ENCODE measurements at places on chromosomes 3 and 15.

DNA sequence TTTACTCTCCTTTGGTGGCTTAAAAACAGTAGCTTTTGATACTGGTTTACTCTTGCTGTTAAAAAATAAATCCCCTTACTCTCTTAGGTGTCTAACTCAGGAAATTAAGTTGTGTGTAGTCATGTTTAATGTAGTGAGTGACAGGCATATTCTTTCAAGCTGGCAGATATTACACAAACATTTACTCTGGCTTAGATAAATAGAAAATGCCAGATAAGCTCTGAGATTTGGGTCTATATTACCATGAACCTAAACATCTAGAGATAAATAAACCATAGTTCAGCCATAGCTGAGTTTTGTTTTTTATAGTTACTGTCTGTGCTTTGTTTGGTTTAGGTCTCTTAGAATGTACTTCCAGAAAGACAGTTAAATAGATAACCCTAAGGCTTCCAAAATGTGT is 2.4 kb downstream of the SEMA6D start:
- DNase-seq, result no peak

DNA sequence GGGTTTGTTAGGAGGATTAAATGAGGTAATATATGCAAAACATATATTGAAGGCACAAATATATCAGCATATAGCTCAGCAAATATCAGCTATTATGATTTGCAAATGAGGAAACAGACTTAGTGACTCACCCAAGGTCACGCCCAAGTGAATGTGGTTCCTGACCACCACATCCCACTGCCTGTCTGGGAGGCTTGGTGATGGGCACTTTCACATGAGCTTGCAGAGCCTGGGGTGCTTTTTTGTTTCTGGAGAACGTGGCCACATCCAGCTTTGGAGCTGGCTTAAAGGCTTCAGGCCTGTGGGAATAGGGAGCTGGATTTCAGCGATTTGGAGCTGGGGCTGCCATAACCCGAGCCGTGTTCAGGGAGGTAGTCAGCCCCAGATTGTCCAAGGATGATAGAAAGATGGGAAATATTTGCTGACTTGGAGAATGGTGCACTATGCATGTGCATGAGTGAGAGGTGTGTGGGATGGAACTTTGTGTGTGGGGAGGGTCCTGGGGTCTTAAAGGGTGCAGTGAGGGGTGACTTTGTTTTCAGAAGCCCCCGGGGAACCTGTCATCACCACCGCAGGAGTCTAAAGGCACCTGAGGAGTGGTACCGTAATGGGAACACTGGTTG is 12.0 kb upstream of the FGD5 start:
- DNase-seq, result no peak

GRCh38 chr3:185534511-185534910 is 17.9 kb downstream of the LIPH start:
- DNase-seq, result no peak

DNA sequence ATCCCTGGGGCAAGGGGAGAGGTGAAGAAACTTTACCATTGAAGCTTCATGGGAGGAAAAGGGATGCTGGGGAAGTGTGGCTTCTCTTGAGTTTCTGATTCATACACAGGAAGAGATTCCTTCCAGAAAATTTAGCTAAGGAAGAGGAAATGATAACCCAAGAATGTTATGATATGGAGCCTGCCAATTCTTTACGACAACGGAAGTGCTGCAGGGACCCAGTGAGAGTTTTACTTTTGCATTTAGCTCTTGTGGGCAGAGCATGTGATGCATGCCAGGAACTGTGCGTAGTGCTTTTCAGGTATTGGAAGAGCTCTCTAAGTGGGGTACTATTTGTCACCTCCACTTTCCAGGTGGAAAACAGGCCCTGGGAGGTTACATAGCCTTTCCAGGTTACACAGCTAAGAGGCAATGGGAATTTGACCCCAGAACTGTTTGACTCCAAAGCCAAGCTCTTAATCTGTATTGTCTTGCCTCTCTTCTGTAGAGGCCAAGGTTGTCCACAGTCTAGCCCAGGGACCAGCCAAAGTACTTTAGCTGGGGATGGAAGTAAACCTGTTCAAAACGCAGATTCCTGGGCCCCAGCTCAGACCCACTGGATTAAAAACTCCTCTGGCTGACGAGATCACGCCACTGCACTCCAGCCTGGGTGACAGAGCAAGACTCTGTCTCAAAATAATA is 23.0 kb downstream of the CMTM7 start:
- no peak for DNase-seq

DNA sequence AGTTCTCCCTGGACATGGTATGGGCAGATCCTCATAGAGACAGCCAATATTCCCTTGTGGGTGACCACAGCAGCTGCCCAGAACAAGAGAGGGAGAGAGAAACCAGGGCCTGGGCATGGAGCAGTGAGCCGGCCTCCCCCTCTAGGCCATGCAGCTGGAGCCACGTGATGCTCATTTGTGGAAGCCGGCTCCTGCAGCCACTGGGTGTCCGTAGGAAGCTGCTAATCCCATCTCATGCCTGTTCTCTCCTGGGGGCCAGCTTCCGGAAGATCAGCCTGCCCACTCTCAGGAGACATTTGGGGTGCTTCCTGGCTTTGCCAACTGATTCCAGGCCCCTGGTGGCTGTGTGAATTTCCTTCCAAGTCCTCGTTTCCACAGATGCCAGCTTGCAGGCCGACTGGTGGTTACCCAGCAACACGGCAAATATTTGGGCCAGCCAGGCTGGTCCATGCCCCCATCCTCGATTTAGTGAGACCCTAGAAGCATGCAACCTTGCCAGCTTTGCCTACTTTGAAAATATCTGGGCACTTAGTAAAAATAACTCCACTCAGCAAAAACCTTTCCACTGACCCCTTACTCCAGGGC is 55.3 kb downstream of the LINGO1 start:
- no peak for DNase-seq

DNA sequence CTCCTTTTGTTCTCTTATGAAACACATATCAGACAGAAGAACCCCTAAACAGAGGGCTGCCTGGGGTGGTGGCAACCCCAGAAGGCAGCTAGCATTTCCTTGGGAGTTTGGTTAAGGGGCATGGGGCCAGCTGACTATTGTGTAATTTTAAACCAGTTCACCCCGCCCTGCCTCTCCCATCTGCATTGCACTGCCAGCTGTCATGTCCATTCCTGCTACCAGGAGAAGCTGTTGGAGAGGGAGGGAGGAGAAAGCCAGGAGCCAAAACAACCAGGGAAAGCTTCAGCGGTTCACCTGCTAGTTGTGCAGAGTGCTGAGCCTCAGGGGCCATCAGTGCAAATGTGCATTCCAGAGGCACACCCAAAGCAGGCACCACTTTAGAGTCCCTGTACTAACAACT is 47.6 kb upstream of the ATP1B3 start:
- peak; percentile 62 for DNase-seq

GRCh38 chr3:42682301-42683070 is 2.9 kb upstream of the KLHL40 start:
- DNase-seq, result no peak

DNA sequence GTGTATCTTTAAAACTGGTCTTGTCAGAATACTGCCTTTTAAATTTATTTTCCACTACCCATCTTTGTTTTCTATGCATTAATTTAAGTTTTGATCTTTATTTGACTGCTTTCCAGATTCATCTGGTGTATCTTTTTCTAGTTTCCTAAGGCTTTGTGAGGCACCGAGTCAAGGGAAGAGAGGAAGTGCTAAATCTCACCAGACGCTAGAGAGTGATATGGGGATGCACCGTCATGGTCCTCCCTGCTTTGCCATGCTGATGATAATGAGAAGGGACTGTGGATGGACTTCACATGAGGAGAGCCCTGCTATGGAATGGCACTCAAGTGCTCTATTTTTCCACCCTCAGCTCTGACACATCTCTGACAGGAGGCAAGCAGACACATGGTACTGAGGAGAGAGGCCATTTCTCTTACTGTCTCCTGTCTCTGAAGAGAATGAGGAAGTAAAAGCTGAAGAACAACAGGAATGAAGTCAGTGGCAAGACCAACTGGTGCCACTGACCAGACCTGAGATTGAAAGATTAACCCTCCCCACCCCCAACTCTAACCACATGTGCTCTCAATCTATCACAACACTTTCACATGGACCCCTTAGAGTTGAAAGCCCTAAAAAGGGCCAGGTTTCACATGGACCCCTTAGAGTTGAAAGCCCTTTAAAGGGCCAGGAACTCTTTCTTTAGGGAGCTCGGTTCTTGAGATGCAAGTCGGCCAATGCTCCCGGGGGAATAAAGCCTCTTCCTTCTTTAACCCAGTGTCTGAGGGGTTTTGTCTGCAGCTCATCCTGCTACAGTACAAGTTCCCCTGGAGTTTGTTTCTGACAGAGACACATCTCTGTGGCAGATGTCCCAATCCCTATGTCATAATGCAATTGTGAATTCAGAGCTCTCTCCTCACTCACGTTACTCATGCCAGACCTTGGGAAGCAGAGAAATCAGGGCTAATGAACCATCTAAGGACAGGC is at the start of gene IQCF2:
Gene IQCF2, plus strand, starts transcription at position 913 of the 963 bp plus-strand sequence. CDS start 52 bp downstream, outside the sequence.
- DNase-seq, result no peak

- DNase-seq, result no peak
These were observed 27.0 kb upstream of the DYNC1LI1 start for GRCh38 chr3:32597656-32598055.

- no peak for DNase-seq
These were observed 479.4 kb downstream of the ERC2 start for GRCh38 chr3:55988905-55989304.

- DNase-seq, result no peak
These were observed 81.8 kb downstream of the LRIG1 start for GRCh38 chr3:66419036-66419435.

DNA sequence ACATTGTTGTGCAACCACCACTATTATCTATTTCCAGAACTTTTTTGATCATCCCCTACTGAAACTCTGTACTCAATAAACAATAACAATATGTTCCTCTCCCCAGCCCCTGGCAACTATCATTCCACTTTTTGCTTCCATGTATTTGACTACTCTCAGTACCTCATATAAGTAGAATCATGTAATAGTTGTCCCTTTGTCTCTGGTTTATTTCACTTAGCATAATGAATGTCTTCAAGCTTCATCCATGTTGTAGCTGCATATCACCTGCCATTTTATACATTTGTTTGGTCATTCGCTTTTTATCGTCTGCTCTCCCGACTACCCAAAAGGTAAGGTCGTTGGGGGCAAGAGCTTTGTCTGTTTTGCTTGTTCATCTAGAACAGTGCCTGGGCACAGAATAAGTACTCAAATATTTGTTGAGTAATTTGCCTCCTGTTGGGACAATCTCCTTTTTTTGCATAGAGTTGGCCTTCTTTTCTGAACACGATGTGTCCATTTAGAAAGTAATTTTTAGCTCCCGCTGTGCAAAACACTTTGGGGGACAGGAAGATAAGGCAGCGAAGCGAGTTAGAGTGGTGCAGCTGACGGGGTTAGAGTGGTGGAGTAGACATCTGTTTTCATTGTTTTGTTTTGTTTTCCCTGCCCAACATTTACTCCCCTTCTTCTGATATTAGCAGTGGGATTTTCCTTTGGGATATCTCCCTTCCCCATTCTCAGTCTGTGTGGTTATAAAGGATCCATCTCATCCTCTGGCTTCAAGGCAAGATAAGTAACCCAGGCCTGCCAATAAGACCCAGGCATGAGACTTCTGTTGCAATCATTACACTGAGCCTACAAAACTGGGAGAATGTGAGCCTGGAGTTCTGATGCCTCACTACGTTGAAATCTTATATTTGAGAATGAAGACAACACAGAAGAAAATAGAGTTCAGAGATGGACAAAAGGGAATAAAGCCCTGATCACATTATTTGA is 83.4 kb upstream of the RNU6-1 start:
- no peak for DNase-seq

DNA sequence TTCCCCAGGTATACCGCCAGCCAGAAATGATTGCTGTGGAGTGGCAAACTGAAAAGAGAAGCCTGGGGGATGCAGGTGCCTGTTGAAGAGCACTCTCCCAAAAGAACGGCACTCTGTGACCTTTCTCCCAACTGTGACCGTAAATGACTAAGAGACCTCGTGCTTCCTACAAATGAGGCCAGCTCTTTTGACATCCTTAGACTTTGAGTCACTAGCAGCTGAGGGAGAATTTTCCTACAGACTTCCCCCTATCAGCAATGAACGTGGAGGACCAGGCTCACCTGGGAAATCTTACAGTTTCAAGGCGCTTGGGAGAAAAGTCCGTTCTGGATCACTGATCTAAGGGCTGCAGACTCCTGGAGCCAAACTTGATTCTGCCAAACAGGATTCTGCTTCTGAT is 8.6 kb downstream of the AQP9 start:
- no peak for DNase-seq
